Stimulated activated CD4-positive, alpha-beta T cell treated with anti-CD3 and anti-CD28 coated beads, Interleukin-15, amount 100 ng/mL, for 1 hour (primary cell): ENCODE measurements at places on chromosomes 16 and 17.

DNA sequence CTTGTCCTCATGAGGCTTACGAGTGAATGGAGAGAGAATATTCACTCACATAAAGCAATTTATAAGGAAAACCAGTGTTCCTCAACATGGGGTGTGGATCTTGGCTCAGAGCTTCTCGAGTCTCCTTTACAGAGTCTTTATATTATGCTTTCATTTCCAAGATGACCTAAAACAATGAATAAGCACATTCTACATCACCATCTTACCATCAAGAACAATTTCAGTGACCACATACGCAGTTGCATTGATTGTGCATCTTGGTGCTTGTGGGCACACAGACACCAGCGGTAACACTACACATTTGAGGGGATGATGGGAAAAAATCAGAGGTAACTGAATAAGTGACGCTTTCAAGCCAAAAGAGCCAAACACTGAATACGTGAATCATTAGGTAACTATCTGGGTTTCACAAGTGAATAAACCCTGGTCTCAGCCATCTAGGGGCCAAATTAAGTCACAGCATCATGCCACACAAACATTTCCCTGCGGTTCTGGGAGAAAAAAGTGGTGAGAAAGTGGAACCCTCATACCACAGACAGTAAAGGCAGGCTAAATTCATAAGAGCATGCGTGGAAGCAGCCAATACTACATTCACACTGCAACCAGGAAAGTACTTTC is 9.4 kb downstream of the CWC25 start:
- DNase-seq: no peak

GRCh38 chr17:76584427-76585032 is 1.1 kb downstream of the ST6GALNAC2 start:
- no peak for DNase-seq

DNA sequence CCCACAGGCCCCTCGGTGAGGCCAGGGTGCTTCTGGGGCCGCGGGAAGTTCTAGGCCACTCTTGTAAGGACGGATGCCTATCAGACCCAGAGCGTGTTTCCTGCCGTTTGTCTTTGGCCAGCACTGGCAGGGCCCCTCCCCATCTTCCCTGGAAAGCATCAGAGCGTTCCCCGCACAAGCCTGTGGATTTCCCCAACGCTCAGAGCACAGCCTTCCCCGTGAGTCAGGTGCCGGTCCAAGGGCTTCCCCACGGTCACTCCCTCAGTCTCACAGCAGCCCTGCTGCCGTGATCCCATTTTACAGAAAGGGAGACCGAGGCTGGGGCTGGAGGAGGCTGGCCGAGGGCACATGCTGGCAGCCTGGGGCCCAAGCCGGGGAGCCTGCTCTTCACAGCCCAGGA is 33.7 kb downstream of the CRISPLD2 start:
- no peak for DNase-seq

DNA sequence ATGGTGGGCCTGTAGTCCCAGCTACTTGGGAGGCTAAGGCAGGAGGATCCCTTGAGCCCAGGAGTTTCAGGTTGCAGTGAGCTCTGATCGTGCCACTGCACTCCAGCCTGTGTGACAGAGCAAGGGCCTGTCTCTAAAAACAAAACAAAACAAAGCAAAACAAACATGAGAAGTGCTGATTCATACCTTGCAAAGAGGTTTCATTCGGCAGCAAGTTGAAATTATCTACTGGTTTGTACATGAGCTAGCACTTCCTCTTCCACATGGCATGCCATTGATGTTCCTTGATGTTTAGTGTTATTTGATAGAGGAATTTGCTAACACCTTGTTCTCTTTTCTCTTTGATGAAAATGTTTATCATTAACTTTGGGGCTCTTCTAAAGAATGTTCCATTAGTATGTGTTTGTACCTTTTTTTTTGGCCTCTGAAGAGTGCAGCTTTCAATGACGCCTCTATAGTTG is 50.6 kb downstream of the SPECC1 start:
- no peak for DNase-seq

GRCh38 chr17:30597776-30598288 is 120.6 kb downstream of the GOSR1 start:
- no peak for DNase-seq

- no peak for DNase-seq
Observed at GRCh38 chr16:86502856-86503748, 7.2 kb upstream of the FOXF1 start.

GRCh38 chr17:77485089-77485833 is 344.5 kb downstream of the SEC14L1 start:
- no peak for DNase-seq

DNA sequence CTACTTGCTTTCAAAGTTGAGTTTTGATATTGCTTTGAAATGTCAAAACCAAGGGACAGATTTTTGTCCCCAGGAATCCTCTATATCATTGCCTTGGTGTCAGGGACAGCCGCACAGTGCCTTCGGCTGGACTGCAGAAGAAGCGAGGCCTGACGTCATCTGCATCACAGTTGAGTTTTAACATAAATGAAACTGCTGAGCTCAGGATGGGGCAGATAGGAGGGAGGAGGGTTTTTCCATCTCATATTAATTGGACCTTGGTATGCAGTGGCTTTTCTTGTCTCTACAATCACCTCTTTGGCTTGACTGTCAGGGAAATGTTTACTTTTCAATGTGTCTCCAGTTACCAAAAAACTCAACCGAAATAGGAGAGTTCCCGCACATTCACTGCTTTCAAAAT is 111.3 kb downstream of the AATF start:
- DNase-seq: no peak

DNA sequence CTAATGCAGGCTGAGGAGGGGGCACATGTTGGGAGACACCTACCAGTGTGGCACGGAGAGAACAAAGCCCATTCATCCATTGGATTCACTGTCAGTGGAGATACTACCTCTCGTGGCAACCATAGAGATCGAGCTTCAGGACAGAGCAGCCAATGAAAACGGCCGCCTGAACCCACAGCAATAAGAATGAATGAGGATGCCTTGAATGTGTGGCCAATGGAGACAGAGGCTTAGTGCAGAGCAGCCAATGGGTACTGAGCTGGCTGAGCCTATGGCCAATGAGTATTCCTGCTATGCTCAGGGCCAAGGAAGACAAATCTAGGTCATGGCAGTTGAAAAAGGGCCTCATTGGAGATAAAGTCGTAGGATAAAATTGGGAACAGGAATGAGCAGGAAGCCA is 10.9 kb downstream of the ARHGEF15 start:
- no peak for DNase-seq

DNA sequence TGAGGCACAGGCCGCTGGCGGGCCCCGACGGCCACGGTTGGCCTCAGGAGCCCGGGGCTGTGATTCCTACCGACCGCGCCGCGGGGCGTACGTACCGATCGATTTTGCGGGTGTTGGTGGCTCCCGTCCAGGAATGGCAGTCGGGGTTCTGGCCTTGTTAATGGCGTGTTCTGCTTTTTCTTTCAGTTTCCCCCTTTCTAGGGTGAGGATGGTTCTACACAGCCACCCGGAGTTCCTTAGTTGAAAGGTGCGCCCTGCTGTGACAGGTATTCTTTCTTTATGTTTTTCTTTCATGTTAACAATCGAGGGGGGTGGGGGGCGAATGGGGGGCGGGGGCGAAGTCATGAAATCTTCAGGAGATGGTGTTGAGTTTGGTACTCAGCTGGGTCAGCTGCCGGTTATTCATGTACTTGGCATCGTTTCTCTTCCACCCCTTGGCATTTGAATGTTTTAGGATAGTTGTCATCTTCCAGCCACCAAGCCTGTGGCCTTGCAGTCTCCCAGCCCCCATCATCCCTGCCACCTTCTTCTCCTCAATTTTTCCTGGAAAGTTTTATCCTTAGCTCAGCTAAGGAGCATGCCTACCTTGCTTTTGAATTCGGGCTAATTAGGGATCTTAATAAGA is 802 bp downstream of the CYLD start:
- DNase-seq: peak; percentile 21

- no peak for DNase-seq
Observed at GRCh38 chr16:88402551-88403240, 19.9 kb downstream of the ZNF469 start.

DNA sequence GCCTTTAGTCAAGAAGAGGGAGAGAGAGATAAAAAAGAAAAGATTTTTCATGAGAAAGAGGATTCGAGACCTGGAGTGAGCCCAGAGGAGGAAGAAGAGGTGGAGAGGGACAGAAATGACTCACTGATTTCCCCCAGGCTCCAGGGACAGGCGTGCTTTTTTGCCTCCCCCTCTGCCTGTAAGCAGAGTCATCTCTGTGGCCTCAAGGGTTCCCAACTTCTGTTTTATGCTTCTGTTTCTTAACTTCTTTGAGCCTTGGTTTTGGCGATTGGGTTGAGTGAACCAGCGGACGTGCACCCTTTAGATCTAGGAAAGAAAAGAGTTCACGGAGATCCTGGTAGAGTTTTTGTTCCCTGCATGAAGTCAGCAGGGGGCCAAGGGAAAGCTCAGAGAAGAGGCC is 147.9 kb upstream of the NOL11 start:
- DNase-seq: no peak

DNA sequence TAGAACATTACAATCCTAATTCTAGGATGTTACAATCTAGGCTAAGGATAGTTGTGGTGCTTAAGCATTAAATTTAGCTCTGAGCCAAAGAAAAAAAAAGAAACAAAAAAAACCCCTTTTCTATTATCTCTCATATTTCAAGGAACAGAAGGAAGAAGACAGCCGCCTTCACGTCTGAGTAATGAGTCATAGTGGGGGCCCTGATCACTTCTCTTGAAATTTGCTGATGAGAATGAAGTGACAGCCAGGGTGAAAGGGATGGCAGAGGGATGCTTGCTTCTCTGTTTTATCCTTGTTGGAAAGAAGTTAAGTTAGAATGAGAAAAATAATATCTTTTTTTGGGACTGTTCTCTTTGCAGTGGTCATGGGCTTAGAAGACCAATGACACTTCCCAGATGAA is 82.6 kb upstream of the MPHOSPH6 start:
- no peak for DNase-seq

GRCh38 chr17:40177275-40177874 is at the start of gene RAPGEFL1:
TSS of gene RAPGEFL1 (plus strand) at chr17:40177470. CDS start at chr17:40177862, 392 bp downstream.
- peak; percentile 67 for DNase-seq

DNA sequence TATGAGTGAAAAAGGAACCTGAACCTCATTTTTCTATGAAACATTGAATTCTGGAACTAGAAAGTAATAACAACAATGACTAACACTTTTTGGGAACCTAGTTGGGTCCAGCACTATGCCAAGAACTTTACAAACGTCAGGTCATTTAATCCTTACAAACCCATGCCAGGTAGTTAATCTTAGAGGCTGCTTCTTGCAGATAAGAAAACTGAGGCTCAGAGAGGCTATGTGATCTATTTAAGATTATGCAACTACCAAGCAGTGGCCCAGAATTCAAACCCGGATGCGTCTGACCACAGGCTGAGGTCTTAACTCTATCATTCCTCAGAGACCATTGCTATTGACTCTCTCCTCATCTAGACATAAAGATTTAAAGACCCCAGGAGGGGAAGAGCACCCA is 358.7 kb downstream of the GRIN2A start:
- DNase-seq: no peak

GRCh38 chr16:9415545-9415944 is 324.1 kb downstream of the HAPSTR1 start:
- no peak for DNase-seq

DNA sequence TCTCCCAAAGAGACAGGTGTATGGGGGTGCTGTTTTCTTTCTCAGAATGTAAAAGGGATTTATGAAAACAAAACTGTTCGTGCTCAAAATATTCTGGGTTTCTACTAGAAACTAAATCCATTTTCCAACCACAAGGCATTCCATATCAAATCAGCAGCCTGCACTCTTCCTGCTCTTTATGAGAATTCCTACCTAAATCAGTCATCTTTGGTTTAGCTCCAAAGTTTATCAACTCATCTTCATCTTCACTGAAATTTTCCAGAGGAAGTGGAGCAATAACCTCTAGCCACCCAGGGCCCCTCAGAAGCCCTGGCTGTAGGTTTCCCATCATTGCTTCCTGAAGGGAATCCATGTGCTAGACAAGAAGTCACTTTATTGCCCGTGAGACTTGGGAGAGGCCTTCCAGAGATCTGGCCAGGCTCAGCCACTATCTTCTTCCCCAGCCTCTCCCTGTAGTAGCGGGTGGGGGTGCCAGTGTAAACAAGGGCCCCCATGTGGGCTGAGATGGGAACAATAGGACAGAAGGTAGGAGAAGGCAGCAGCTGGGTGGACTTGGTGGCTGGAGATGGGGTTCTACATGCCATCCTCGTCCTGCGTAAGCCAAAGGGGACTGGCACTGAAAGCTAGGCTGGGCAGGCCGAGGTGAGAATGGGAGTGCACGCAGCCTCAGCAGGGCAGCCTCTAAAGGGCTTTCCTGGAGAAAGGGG is 22.0 kb upstream of the ALDH3A1 start:
- no peak for DNase-seq

DNA sequence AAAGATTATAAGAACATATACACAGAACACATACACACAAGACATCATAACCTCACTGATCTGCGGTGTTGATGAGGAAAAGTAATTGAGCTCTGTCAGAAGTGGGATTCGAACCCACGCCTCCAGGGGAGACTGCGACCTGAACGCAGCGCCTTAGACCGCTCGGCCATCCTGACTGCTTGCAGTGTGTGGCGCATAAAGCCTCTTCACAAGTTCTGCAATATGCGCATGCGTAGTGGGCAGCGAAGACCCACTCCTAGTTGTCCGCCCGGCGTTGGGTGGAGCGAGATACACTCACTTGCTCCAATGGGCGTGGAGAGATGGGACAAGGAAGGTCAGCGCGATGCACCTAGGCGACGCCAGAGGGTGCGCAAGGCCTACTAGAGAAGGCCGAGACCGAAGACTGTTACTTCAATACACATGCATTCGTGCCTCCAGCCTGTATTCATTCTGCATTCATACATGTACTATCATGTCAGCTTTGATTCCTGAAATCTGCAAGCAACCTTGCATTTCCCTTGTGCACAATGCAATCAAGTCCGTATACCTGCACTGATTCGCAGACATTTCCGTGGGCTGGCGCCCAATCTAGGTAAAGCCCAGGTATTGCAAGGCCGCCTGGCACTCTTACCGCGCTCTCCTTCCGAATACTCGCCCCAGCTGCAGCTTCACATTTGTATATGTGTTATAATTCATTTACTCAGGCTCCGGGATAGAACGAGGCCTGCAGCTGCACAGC is 16.1 kb upstream of the PLLP start:
- DNase-seq: peak; percentile 99

DNA sequence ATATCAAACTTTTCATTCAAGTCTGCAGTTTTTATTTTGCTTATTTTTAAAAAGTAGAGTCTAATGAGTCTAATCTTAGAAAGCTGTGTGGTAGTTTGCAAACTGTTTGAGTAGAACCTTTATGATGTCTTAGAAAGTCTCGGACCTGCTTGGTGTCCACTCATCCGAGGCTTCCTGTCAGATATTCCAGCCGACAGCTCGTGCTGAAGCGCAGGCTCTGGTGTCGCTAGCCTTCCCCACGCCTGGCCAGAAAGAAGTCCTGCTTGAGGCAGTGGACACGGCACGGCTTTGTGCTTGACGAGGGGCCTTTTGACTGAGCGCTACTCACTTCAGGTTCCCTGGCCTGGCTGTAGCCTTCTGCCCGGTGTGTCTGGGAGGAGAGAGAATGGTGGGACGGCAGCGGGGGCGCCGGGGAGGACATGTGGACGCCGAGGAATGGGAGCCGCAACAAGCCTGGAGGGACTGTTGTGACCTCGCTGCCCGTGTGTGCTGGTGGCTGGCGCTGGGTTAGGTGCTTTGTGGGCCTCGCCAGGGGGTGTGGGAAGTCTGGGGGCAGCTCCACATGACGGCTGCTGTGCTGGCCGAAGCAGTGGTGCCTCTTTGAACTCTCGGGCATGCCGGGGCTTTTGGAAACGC is 33.5 kb downstream of the BANP start:
- no peak for DNase-seq

- DNase-seq: no peak
Observed at GRCh38 chr17:15883617-15884111, 61.3 kb upstream of the ADORA2B start.

GRCh38 chr16:64629622-64630021 is 492.2 kb downstream of the CDH11 start:
- no peak for DNase-seq

GRCh38 chr17:60900688-60901087 is 223.0 kb downstream of the BCAS3 start:
- DNase-seq: no peak
